ENCODE measurements at places on chromosomes 3 and 15. TPM values are rescaled to one million over a fixed set of nuclear protein-coding genes. Genes with fewer than 3 reads are reported as not detected.

CMTM8 gene
- total RNA-seq: 9.0 TPM

TLR9 gene
- 2.3 TPM for total RNA-seq

NEIL1 gene
- 5.8 TPM for total RNA-seq

SPSB4 gene
- total RNA-seq: not detected

CFAP100 gene
- not detected for total RNA-seq

ATP10A gene
- 21.9 TPM for total RNA-seq

SNTN gene
- not detected for total RNA-seq

Measured in activated T-cell treated with anti-CD3 and anti-CD28 coated beads, Interleukin-2, amount 50 U/mL, for 72 hours (primary cell).